ENCODE measurements at places on chromosomes 11 and 22.

DNA sequence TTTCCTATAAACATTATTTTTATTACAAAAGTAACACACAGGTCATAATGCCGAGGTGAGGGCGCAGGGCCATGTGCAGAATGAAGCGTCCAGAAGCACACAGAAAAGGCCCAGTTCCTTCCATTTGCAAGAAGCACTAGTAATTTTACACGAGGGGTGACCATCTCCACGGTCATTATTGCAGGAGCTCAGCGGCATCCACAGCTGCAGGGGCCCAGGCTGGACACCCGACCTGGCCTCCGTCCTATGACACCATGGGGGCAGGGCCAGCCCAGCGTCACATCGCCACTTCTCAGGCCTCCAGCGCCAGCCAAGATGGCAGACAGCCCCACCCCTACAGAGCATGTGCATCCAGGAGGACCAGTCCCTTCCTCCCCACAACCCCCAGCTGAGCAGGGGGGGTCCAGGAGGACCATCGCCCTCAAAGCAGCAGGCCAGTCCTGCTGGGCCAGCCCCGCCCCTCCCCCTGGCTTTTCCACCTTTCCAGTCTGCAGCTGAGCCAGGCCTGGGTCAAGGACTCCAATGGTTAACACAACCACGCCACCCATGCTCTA is 3.5 kb downstream of the IGF2 start:
- peaks cover 25% of the 10 kb centered on the region for H3K27me3 ChIP-seq
- H3K27ac ChIP-seq: no peak overlapping the region
- DNase-seq: no peak
- peaks cover 43% of the 10 kb centered on the region for H3K36me3 ChIP-seq

DNA sequence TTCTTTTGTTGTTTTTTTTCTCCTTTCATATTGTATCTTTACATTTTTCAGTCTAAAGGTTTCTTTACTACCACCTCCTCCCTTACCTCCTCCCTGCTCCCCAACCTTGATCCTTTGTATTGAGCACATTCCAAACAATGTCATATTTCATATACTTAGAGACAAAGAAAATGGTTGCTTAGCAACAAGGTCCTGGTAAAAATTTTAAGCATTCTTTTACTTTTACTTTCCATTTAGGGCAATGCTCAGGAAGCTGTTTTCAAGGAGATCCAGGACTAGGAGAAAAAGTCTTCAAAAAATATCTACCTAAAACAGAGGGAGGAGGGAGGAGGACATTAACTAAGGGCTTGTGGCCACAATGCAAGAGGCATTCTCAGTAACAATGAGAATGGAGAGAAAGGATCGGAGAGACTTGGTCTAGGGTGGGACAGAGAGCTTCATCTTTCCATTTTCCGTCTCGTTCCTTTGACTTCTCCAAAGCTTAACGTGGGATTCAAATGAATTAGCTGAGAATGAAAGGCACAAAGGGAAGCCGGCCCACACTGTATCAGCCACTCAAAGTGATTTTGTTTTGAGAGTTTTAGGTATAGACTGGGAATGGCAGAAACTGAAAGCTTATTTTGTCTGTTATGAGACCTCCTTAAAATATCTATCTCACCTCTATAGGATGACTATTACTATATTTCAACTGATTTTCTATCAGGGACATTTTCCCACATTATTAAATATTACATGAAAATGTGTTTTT is 455.7 kb downstream of the RAB38 start:
- H3K4me1 ChIP-seq: no peaks in the 10 kb centered on the region
- H3K4me3 ChIP-seq: no peak overlapping the region
- H3K27me3 ChIP-seq: no peaks in the 10 kb centered on the region
- no peak overlapping the region for H3K27ac ChIP-seq
- no peak for DNase-seq
- no peaks in the 10 kb centered on the region for H3K36me3 ChIP-seq

DNA sequence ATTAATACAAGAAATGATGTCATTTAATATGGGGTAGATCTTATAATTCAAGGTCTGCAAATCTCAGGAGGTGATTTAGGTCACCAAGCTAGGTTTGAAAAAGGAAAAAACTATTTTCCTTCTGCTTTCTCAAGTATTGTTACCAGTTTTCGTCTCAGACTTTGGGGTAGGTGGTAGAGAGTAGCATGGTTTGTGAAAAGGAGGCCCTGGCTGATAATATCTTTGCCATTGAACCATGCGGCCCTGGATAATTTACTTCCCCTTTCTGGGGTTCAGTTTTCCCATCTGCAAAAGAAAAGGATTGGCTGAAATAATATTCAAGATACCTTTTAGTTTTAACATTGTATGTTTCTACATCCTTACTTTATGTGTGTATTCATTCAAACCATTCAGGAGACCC is 92.1 kb downstream of the WNT11 start:
- no peaks in the 10 kb centered on the region for H3K4me1 ChIP-seq
- no peaks in the 10 kb centered on the region for H3K27me3 ChIP-seq
- no peak overlapping the region for H3K27ac ChIP-seq
- no peaks in the 10 kb centered on the region for H3K36me3 ChIP-seq

DNA sequence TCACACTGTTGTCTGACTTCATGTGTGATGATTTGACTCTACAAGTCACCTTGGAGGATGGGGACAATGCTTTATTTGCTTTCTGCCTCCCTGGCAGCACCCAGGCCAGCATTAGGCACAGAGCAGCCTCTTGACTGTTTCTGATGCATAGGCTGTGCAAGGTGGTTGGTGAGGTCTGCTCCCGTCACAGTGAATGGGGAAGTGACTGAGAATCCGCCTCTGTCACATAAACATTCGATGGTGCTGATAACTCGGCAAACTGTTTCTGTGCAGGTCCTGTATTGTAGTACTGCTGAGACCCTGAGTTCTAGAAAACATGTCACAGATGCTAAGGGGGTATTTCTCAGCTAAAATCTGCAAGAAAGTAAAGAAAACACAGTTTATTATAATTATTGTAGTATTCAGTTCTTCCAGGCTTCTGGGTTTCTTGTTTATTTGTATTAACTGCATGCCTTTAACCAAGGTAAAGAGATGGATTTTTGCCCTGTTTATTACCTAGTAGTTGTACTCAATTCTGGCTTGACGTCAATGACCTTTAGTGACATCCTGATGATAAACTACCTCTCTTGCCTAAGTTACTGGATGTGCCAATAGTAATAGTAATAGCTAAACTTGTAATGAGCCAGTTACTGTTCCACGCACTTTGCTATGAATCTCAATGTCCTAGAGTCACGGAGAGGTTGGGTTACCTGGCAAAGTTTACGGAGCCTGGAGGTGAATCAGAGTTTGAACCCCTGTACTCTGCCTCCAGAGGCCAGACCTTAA is 24.8 kb upstream of the RCN1 start:
- DNase-seq: no peak
- H3K36me3 ChIP-seq: no peaks in the 10 kb centered on the region
- H3K27me3 ChIP-seq: no peaks in the 10 kb centered on the region

GRCh38 chr11:134932761-134933160 is 520.7 kb upstream of the B3GAT1 start:
- DNase-seq: no peak
- H3K4me3 ChIP-seq: no peak overlapping the region
- no peaks in the 10 kb centered on the region for H3K4me1 ChIP-seq

- H3K36me3 ChIP-seq: no peaks in the 10 kb centered on the region
- H3K27me3 ChIP-seq: no peaks in the 10 kb centered on the region
- DNase-seq: no peak
- H3K4me3 ChIP-seq: no peak overlapping the region
- H3K4me1 ChIP-seq: no peaks in the 10 kb centered on the region
These were observed 65.2 kb upstream of the CTSC start for GRCh38 chr11:88402784-88403183.

DNA sequence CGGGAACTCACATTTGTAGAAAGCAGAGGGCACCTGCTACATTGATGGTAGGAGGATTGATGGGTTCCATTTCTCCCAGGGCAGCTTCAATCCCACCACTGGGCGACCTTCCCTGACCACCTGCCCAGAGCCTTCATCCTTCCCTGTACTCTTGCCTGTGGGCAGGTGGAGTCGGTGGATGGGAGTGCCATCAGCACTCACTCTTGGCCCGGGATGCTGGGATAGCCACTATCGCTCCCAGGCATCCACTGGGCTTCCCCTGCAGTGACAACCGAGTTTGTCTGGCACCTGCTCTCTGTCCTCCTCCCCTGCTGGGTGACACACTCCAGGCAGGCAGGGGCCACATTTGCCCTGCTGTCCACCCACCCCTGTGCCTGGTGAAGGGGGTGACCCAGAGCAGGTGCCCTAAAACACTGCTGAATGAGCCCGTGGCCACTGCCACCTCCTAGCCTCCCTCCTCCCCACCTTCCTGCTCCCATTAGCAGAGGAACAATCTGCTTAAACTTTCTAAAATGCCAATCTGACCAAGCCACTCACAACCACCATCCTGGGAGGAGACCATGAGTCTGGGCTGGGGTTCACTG is 604.7 kb downstream of the TBC1D22A start:
- H3K36me3 ChIP-seq: no peaks in the 10 kb centered on the region
- H3K4me3 ChIP-seq: no peak overlapping the region
- no peak for DNase-seq
- no peaks in the 10 kb centered on the region for H3K27me3 ChIP-seq

DNA sequence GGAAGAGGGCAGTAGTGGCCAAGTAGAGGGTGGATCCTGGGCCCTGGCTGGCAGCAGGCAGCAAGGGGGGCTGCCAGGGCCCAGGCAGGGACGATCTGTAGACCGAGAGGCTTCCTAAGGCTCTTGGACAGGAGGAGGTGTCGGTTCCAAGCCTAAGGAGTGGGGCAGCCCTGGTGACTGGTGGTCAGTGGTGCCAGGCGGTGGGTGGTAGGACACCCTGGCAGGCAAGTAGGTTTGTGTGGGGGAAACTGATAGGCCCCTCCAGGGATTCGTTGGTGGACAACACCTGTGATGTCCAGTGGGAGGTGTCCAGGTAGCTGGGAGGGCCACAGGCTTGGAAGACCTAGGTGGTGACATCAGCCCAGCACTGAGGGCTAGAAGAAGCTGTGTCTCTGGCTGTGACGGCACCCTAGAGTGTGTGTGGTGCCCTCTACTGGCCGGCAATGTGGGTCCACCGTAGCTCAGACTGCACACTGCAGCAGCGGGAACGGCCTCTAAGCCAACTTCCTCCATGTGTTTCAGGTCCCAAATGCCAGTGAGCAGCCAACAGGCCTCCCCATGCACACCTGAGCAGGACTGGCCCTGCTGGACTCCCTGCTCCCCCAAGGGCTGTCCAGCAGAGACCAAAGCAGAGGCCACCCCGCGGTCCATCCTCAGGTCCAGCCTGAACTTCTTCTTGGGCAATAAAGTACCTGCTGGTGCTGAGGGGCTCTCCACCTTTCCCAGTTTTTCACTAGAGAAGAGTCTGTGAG is 9.4 kb upstream of the SAMM50 start:
- H3K27me3 ChIP-seq: no peaks in the 10 kb centered on the region
- no peak overlapping the region for H3K4me3 ChIP-seq
